Lower leg skin (tissue), 4 donors: ENCODE measurements at places on chromosomes 5 and 9. TPM values are rescaled to one million over a fixed set of nuclear protein-coding genes. Genes with fewer than 3 reads are reported as not detected.
A peak's percentile ranks its signal among the peaks of the same experiment; 100 is the strongest.

The ADAMTS6 gene
- total RNA-seq, result 0.89 TPM

DNA sequence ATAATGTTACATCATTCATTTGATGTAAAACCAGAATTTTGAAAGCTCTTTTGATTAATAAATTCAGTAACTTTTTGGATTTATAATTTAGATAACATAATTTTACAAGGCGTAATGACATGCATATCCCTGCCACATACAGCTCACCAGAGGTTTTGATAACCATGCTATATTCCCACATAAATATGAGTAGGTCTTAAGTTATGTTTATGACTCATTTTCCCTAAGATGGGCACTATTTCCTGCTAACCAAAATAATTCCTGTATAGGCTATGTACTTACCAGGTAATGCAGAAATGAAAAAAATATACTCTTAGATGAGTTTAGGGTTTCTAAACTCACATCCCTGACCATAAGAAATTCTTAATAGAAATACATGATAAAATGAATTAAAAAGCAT is 93.9 kb upstream of the EDIL3 start:
- no peak for DNase-seq

The AQP7 gene
- total RNA-seq, result 12.3 TPM

GRCh38 chr5:178895615-178896571 is at the start of gene ZFP2:
Gene ZFP2, plus strand, starts transcription at chr5:178895913. Its CDS starts 35,401 bp downstream, at chr5:178931314.
- DNase-seq, result peak; percentile 87

- DNase-seq, result no peak
Observed at GRCh38 chr9:6354072-6354686, 26.0 kb downstream of the TPD52L3 start.

The ZNF883 gene
- 1.0 TPM for total RNA-seq

The ARL14EPL gene
- total RNA-seq, result not detected

- DNase-seq, result no peak
Observed at GRCh38 chr5:89071101-89071940, 188.3 kb upstream of the MEF2C start.

DNA sequence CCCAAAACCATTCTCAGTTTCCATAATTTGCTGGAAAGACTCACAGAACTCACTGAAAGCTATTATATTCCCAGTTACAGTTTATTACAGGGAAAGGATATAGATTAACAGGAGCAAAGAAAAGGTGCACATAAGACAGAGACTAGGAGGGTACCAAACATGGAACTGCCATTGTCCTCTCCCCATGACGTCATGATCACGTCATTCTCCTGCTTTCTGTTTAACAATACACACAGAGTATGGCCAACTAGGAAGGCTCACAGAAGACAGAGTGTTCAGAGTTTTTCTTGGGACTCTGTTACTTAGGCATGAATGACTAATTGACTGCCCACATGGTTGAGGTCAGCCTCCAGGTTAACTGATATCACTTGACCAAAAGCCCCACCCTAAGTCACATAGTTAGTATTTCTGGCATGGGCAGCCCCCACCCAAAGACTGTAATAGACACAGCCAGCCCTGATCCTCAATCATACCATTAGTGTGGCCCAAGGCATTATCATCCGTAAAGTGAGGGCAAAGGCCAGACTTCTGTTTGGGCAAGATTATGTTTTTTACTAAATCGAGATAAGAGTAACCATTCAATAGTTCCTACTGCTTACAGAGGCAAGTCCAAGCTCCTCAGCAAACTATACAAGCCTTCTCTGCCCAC is 353.5 kb upstream of the POU5F2 start:
- DNase-seq, result no peak

DNA sequence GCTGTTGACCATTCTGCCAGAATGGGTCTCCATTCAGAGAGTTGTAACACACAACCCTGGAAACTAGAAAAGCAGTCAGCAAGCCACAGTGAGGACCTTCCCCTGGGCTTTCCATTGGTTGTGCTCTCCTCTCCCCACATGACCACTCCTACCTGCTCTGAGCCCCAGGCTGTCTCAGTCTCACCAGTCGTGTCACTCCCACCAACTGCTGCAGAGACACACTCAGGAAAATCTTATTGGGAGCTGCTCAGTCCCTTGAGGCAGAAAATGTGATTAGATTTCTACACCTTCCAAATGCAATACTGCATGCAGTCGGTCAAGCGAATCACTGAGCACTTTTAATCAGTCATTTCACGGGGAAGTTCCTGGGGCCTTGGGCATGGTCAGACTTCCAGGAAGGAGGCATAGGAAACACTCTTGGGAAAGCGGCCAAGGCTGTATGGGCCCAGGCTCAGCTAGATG is 284.2 kb upstream of the NMUR2 start:
- DNase-seq, result no peak

- no peak for DNase-seq
Observed at GRCh38 chr5:159833846-159834245, 82.4 kb upstream of the ADRA1B start.

- no peak for DNase-seq
Observed at GRCh38 chr5:118888556-118888955, 99.8 kb downstream of the DTWD2 start.

The KCNMB1 gene
- total RNA-seq, result 2.4 TPM

GRCh38 chr5:63439537-63439936 is 522.7 kb downstream of the HTR1A start:
- no peak for DNase-seq
